ENCODE measurements at places on chromosomes 5 and 9. TPM values are rescaled to one million over a fixed set of nuclear protein-coding genes. Genes with fewer than 3 reads are reported as not detected.

The C6 gene
- not detected for total RNA-seq

The SPINK7 gene
- total RNA-seq, result not detected

The FBP2 gene
- not detected for total RNA-seq

The TRMO gene
- total RNA-seq, result 39.0 TPM

The MYORG gene
- total RNA-seq, result 3.8 TPM

DNA sequence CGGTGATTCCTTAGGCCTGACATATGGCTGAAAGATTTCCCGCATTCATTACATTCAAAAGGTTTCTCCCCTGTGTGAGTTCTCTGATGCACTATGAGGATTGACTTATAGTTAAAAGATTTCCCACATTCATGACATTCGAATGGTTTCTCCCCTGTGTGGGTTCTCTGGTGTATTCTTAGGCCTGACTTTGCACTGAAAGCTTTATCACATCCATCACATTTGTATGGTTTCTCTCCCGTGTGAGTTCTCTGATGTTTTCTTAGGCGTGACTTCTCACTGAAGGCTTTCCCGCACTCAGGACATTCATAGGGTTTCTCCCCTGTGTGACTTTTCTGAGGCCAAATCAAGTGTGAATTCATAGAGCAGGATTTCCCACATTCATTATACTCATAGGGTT is 35.8 kb downstream of the ZNF782 start:
- no peak for DNase-seq

DNA sequence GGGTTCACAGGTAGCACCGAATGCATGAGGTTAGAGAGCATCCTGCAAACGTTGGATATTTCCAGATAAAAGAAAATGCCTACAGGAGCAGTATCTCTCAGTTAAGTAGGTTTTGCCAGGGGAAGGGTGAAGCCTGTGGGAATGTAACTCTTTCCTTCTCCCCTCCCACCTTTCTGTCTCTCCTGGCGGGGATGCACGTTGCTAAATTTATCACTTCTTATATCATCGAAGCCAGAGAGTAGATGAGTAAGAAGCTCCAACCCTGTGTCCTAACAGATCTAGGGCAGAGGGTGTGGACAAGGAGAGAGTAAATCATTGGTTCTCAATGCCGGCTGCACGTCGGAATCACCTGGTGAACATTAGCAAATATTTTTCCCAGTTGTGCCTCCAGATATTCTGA is 457.5 kb downstream of the ENC1 start:
- DNase-seq, result no peak

GRCh38 chr5:79841172-79841571 is 149.9 kb downstream of the MTX3 start:
- no peak for DNase-seq

- DNase-seq, result no peak
Measured at GRCh38 chr9:132409828-132410528, at the start of gene CFAP77. CFAP77 (plus strand) TSS chr9:132410211; CDS start chr9:132410272, 61 bp downstream.

- no peak for DNase-seq
Measured at GRCh38 chr5:74261421-74261820, 379.1 kb downstream of the ENC1 start.

- no peak for DNase-seq
Measured at GRCh38 chr5:174572591-174572990, 151.8 kb upstream of the MSX2 start.

DNA sequence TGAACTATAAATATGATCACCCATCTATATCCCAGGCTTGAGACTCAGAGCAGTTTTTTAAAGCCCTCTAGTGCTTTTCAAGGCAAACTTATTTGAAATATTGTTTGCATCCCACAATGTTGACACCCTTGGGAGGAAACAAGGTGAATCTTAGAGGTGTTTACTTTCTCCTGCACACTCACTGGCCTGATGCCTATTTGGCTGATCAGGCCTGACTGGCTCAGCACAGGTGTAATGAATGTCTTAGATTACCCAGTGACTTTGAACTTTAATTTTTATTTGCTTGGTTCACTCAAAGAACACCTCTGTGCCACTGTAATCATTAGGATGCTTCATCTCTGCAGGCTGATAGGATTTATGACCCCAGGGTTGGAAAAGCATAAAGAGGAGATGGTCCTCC is 158.3 kb downstream of the KCTD16 start:
- DNase-seq, result no peak

DNA sequence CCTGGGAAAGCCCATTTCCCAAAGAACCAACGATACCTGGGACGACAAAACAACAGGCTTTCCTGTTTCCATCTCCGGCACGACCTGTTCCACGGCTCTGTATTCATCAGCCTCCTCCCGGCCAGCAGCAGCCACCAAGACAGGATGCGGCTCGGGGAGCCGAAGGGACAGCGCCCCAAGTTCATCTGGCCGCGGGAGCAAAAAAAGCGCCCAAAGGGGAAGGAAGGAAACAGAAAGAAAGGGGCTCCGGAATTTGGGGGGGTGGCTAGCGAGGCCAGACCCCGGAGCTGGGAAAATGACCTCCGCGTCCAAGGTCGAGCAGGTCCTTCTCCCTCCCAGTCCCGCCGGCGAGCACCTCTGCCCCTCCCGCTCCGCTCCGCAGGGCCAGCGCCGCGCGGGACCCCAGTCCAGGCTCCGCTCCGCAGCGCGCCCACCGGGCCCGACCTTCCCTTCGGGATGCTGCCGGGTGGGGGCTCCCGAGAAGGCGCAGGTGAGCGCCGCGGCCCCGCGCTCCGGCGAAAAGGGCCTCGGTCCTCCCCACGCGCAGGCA is 608 bp downstream of the ELOVL7 start:
- no peak for DNase-seq
